ENCODE measurements at places on chromosomes 1 and 21.

GRCh38 chr21:38355992-38356781, 99.4 kb downstream of the KCNJ15 start:
- DNase-seq, result peak; percentile 53

- DNase-seq, result no peak
Observed at GRCh38 chr1:160207771-160208556, 2.8 kb downstream of the PEA15 start.

- no peak for DNase-seq
Observed at GRCh38 chr1:154730259-154730658, 122.3 kb upstream of the ADAR start.

DNA sequence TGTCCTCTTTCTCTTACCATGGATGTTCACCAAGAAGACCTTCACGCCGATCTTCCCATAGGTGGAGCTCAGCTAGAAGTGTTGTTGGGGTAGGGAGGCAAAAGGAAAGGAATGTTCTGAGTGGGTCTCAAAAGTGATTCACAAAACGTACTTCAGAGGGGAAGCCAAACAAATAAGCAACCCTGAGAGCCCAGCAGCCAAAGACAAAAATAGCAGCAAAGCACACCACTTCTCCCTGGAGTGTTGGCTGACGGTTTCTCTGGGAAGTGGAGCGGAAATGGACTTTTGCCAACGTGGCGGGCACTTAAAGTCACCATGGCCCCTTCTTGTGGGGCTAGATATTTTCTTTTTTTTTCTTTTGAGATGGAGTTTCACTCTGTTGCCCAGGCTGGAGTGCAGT, 23.1 kb downstream of the SLC26A9 start:
- no peak for DNase-seq

- peak; percentile 5 for DNase-seq
Observed at GRCh38 chr1:112636597-112637253, 17.1 kb downstream of the CAPZA1 start.

- no peak for DNase-seq
Observed at GRCh38 chr1:54114955-54115354, 37.8 kb downstream of the CDCP2 start.

- no peak for DNase-seq
Observed at GRCh38 chr1:168466714-168467131, 77.1 kb downstream of the XCL2 start.

- DNase-seq, result no peak
Observed at GRCh38 chr21:40095477-40095876, 228.2 kb downstream of the PCP4 start.

DNA sequence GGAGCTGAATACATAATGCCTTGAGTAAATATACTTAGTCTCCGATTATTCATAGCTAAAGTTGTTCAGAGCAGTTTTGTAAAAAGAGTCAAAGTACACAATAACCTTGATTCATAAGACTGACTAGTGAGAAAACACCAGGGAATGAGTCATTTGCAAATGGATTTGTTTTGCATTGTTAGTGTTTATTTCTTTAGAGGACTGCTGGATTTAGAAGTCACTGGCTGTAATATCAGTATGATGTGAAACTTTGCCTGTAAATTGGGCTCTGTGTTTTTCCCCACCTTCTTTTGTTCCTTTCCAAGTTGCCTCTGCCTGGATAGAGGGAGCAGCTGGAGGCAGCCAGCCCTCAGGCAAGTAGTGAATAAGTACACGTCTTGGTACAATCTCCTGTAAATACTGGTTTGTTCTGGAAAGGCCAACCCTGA, 474.7 kb downstream of the NUF2 start:
- peak; percentile 1 for DNase-seq

DNA sequence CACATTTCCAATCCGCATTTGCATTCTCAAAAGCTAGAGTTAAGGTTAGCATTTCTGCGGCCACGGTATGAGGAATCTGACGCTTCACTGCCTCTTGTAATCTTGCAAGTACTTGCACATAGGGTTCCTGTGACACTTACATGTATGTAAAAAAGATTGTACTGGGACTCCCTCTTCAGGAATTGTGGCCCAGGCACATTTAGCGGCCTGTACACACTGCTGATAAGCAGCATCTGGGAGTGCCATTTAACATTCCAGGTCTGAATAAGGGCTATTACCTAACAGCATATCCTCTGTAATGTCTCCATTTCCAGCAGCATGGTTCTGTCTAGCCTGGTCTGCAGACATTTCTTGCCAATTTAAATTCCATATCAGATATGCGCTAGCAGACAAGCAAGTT, 75.7 kb downstream of the AXDND1 start:
- DNase-seq, result no peak

DNA sequence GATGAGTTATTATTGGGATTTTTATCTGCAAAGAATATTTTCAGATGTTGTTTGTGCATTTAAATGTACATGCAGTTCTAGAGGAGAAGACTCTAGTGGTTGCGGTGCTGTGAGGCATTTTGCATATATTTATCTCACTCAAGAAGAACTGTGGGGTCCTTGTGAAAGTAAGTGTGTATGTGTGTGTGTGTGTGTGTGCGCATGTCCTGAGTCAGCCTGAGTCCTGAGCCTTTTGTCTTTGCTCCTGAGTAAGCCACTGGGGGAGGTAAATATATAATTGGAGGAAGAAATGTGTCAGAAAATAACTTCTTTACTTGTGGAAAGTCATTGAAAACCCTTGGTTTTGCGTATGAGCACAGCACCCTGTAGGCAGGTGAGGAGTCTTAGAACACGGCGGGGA, 55.6 kb upstream of the CD34 start:
- DNase-seq, result peak; percentile 13

- DNase-seq, result no peak
Observed at GRCh38 chr1:166119471-166119965, 47.3 kb downstream of the FAM78B start.

- DNase-seq, result no peak
Observed at GRCh38 chr21:44414291-44415072, 40.8 kb upstream of the LRRC3 start.

DNA sequence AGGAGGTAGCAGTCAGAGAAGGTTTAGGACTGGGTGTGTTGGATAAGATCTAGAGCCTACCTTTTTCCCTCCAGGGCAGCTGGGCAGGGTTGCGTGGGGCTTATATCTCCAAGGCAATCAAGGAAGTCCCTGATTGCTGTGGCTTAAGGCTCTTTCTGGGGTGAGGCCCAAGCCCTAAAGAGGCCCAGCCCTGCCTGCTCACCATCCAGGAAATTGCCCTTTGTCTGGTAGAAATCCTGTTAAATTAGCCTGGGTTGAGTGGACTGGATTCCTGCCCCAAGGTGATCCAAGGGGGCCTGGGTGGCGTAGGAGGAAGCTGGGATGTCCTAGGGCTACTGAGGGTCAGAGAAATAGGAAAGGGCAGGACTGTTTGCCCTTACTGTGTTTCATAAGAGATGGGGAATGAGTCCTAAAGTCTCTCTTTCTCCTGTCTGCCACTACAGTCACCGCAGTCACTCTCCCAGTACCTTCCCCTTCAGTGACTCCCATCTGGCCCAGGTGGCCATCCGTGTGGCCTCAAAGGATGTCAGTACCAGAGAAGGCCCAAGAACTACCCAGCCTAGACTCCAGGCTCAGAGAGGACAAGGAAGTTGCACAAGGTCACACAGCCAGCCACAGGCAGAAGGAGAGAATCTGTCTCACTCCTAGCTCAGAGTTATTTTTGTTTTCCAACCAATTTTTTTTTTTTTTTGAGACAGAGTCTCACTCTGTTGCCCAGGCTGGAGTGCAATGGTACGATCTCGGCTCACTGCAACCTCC, 25.8 kb downstream of the MFSD2A start:
- no peak for DNase-seq

DNA sequence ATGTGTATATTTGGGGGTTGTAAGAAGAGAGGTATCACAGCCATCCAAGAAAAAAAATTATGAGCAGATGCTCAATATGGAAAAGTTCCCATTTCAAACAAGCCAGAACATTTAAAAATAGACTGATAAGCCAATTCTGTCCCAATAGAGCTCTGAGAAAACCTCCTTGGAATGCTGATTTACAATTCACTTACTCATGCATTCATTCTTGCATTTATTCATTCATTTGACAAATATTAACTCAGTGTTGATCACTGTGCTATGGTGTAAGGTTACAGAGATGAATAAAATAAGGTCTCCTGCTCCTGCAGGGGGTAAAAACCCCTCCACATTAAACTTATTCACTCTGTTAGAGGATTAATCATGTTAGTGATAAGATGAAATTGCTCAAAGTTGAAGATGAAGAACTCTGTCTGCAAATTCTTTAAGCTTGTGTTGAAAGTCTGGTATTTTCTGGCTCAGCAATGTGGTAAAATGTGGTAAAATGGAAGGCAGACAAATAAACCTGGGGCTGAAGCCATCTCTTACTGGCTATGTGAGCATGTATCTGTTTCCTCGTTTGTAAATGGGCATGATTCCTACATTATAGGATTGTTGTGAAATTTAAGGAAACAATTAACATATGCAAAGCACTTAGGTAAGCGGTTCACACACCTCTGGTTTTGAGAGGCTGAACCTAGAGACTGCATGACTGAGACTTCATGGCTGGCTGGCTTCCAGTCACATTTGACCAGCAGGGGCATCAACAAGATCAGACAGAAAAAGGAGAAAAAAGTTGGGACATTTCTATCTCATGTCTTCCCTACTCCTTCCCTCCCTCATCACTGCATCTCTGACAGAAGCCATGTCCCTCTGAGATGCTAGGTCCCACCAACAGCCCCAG, 45.0 kb upstream of the DAB1 start:
- DNase-seq, result peak; percentile 44

DNA sequence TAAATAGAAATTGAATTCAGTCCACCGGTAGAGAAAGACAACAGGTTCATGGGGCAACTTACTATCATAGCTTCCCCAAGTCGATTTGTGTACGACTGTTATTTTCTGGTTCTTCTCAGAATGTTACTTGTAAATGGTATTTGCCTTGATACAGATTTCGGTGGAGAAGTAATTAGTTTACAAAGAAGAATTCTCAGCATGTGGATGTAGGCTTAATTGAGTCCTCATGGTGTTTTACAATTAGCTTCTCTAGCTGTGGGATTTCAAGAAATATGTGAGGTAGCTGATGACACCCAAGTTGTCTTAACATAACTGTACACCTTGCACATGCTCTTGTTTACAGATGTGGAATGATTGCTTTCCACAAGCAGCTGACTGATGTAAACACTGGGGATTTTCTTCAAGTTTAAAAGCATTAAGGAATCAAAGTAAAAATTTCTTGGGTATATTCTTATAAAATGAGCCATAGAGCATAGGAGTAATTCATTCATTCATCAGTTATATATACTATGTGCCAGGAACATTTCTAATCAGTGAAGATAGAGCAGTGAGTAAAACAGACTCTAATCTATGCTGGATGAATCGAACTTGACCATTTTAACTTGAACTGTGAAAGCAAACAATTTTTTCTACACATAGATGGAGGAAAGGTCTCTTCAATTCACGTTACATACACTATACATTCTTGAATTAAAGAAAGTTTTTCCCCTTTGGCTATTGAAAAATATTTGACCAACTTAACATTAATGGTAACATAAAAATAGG, 1.4 kb downstream of the MACO1 start:
- DNase-seq, result no peak

DNA sequence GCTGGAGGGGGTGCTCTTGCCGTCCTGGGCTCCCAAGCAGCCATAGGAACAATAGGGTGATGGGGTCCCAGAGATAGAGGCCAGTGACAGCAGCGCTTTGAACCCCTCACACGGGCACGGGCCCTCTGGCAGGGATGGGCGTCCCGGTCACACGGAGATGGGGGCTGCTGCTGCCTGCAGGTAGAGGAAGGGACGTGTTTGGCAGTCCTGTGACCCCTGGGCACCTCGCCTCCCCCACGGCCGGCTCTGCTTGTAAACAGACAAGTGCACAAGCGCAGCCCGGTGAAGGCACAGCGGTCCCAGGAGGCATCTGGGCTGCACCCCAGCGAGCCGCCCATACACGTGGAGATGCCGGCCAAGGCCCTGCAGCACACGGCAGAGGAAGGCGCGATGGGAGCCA, 36.5 kb upstream of the PDE9A start:
- DNase-seq, result no peak

DNA sequence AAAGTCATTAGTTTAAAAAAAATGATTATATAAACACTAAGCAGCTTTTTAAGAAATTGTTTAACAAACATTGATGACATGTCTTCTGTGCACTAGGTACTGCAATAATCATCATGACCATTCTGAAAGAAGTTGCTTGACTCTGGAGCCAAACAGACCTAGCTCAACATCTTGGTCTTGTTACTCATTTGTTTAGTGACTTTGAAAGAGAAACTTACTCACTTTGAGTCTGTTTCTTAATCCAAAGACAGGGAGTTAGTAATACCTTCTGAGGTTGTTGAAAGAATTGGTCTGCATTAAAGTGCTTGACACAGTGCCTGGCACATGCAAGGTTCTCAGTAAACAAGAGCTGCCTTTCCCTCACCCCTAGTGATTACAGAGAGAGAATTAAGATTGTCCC, 84.4 kb downstream of the SGIP1 start:
- peak; percentile 32 for DNase-seq

GRCh38 chr1:156660752-156661112, 16.5 kb downstream of the NES start:
- no peak for DNase-seq

GRCh38 chr1:228743405-228743804, 8.1 kb downstream of the RHOU start:
- no peak for DNase-seq

DNA sequence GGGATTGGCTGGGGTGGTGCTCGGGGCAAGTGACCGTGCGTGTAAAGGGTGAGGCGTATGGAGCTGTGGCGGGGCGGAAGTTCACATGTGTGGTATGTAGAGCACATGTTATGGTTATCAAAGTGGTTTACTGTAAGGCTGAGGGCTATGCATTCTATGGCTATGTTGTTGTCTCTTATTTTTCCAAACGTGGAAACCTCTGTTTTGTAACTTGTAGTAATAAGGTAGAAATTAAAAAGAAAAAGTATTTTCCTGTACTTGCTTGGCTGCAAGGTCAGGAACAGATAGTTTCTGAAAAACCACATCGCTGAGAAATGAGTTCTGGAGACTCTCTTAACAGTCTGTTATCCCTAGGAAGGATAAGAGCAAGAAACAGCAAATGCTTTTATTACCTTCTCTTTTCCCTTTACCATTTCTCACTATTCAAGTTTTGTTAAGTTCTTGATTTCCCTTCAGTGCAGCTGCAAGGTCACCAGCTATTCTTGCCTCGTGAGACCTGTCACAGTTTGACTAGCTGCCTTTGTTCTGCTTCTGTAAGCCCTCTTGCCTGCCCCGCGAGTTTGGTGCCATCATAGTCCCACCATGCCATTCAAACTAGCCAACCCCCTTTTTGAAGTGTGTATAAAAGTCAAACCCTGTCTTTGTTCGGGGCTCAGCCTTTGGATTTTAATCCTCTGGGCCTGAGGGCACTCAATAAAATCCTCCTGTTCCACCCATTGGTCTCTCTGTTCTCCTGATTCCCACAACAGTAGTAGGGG, 9.5 kb downstream of the RNU1-2 start:
- peak; percentile 96 for DNase-seq
